ENCODE measurements at places on chromosomes 7 and 10.

- DNase-seq, result no peak
These were observed 21.8 kb downstream of the ELFN1 start for GRCh38 chr7:1691601-1692514.

DNA sequence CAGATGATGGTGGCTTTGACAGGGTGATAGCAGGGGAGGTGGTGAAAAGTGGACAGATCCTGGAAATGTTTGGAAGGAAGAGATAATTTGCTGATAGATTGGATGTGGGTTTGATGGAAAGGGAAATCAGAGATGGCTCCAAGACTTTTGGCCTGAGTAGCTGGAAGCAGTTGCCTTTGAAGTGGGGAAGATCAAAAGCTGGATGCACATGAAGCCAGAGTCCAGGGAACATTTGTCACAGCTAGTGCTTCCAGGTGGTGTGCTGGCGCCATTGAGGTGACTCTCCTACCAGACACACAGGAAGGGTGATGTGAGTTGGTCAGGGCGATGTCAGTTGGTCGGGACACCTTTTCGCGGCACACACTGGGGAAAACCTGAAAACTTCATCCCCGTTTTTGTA is 15.9 kb downstream of the DYNC1I1 start:
- no peak for DNase-seq

- DNase-seq, result no peak
These were observed 227.9 kb downstream of the ZMYND11 start for GRCh38 chr10:363152-363551.

DNA sequence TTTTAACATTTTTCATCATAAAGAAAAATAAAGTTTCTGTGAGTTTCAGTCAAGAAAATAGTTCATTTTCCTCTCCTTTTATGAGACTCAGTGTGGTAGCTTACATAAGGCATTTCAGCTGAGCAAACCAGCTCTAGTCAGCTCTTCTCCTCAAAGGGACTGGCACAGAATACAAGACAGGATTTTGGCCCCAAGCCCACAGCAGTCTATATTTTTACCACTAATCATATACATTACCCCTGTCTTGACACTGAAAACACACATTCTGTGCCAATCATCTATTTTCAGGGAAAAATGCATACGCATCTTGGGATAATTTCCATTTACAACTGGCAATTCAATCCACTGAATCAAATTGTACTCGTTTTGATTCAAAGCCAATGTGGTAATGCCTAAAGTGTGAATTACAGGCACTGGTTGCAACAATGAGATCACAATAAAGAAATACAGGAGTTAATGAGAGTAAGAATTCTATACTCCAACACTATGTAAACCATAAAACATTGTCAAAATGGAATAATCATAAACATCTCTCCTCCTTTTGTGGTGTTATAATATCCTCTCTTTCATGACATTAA is 186.4 kb downstream of the CACNA2D1 start:
- no peak for DNase-seq

GRCh38 chr7:15829691-15830090 is 143.2 kb upstream of the MEOX2 start:
- peak; percentile 74 for DNase-seq

GRCh38 chr7:5278766-5279165 is 4.0 kb upstream of the SLC29A4 start:
- DNase-seq, result no peak

DNA sequence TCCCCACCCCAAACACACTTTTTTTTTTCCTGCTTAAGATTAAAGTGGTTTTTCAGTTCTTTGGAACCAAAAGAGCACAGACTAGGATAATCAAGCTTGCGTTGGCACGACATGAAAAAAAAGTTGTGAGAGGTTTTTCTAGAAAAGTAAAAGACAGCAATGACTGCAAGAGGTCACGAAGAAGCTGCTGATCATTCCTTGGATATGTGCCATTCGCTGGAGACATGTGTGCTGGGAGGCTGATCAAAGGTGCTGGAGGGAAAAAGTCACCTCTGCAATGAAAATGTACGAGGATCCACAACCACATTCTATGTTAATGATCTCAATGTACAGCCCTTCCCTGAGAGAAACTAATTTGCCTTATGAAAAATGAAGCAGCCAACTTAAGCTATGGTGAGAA is 5.4 kb downstream of the AKR1B1 start:
- DNase-seq, result no peak

GRCh38 chr10:31138026-31138553 is 106.4 kb upstream of the ZNF438 start:
- DNase-seq, result no peak

DNA sequence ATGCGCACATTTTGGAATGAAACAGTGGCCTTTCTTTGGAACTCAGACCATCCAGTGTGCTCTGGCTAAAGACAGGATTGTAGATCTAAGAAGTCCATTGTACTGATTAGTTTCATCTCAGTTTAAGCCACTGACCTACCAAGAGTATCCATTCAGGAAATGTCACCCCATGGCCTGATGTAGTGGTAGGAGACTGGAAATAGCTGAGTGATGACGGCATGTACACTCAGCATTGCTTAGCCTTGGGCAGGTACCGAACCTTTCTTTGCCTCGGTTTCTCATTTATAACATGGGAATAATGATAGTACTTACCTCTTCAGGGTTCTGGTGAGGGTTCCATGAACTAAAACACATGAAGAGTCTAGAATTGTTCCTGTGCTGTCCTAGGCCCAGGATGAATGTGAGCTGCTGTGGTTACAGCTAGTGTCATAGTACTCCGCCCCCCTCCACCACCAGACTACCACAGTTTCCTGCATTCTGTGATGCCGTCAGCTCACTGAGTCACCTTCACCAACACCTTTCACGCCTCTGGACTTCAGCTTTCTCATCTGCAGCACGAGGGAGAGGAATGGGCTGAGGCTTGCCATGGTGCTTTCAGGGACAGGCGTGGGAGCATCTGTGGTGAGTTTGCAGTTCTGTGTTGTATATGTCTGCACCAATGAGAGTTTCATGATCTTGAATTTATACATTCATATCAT is 484.0 kb upstream of the GALNT17 start:
- no peak for DNase-seq

GRCh38 chr7:44537442-44537841 is 3.7 kb downstream of the NPC1L1 start:
- no peak for DNase-seq

DNA sequence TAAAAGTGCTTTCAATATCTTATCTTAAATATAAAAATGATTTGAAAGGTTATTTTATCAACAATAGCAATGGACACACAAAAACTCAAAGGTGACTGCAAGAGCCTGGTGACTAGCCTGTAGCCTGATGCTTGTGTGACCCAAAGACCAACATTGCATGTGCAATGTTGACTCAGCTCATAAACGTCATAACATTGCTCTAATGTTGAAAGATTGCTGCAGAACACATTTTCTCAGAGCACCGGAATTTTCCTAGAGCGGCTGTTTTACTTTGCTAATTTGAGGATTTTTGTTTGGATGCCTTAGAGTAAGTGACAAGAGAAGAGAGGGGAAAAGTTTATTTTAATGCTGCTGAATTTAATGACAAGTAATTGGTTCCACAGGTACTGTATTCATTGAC is 107.1 kb downstream of the RAB18 start:
- DNase-seq, result no peak

DNA sequence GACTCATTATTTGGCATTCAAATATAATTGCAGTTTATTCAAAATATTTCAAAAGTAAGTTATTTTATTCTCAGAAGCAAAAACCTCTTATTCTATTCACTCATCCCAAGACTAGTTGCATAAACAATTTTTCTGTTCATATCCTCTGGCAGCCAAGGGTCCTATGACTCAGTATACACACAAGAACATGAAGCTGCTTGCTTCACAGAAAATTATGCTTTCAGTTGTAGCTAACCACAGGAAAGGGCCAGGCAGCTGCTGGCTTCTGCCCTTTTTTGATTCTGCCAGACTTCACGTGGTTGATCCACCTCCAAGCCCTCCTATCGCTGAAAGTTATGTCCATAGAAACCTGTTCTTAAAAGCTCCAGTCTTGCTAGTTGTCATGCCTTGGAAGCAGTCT is 108.8 kb downstream of the ABCA13 start:
- DNase-seq, result no peak

GRCh38 chr7:49520951-49521350 is 252.5 kb upstream of the VWC2 start:
- no peak for DNase-seq

- no peak for DNase-seq
These were observed 32.3 kb upstream of the PRKCQ start for GRCh38 chr10:6612371-6612770.

GRCh38 chr7:19094598-19095352 is 22.7 kb downstream of the TWIST1 start:
- no peak for DNase-seq

GRCh38 chr10:2478656-2479055 is 588.7 kb upstream of the PFKP start:
- no peak for DNase-seq

DNA sequence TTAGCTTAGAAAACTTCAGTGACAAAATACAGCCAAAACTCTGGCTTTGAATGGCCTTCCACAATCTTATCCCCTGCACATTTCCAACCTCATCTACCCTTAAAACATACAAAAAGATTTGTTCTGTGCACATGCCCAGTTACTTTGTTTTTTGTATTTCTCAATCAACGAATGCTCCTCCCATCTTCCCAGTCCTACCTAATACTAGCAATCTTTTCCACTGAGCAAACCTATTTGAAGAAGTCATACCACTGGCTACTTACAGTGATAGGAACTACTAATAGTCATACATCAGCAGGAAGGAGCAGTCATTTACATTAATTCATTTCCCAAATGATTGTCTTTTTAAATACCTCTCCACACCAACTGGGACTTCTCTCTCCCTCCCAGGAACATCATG is 2.5 kb downstream of the USP54 start:
- DNase-seq, result no peak

GRCh38 chr7:100952641-100953040 is 3.3 kb downstream of the MUC3A start:
- no peak for DNase-seq

DNA sequence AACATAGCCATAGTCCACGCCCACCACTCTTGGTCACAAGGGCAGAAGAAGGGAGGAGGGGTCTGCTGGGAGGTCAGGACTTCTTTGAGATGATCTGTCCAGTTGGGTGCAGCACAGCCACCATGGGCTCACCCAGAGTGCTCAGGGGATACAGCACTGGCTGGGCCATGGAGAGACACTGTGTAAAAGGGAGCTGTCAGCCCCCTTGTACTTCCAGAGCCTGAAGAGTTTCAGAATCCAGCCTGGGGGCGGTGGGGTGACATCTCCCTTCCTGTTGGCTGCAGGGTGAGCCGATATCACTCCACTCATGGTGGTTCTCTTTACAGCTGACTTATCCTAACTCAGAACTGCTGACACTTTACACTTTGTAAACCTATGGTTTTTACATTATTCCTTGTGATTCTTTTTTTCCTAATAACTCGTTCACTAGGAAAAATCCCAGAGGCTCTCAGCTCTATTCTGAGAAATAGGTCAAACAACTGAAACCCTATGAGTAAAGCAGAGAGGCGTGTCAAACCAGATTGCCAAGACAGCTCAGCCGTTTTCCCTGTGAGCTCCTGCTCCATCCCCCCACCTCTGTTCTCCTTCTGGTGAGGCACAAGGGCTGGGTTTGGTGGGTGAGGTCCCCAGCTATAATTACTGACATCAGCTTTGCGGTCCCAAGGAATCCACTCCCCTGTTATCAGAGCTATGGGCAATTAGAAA is 3.2 kb upstream of the MRPS24 start:
- DNase-seq, result peak; percentile 90

GRCh38 chr7:27251652-27252590 is 9.3 kb downstream of the EVX1 start:
- no peak for DNase-seq

DNA sequence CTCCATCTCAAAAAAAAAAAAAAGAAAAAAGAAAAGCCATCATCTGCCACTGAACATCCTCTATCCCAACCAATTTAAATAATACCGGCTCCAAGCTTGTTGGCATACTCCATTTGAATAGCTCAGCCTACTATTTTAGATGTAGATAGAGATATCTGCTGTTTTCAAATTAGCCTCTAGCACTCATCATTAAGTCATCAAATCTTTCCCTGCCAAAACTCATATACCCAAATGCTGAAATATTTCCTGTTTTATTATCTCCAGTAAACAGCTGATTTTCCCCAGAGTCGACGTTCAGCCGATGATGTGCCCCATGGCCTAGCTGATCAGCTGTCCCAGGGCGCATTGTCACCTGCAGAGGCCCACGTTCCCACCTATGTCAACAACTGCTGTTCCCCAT is 34.5 kb upstream of the FRMD4A start:
- peak; percentile 59 for DNase-seq

- DNase-seq, result no peak
These were observed 153.5 kb downstream of the DIP2C start for GRCh38 chr10:535952-536351.

GRCh38 chr10:15120523-15120922 is 23.4 kb downstream of the RPP38 start:
- peak; percentile 26 for DNase-seq

DNA sequence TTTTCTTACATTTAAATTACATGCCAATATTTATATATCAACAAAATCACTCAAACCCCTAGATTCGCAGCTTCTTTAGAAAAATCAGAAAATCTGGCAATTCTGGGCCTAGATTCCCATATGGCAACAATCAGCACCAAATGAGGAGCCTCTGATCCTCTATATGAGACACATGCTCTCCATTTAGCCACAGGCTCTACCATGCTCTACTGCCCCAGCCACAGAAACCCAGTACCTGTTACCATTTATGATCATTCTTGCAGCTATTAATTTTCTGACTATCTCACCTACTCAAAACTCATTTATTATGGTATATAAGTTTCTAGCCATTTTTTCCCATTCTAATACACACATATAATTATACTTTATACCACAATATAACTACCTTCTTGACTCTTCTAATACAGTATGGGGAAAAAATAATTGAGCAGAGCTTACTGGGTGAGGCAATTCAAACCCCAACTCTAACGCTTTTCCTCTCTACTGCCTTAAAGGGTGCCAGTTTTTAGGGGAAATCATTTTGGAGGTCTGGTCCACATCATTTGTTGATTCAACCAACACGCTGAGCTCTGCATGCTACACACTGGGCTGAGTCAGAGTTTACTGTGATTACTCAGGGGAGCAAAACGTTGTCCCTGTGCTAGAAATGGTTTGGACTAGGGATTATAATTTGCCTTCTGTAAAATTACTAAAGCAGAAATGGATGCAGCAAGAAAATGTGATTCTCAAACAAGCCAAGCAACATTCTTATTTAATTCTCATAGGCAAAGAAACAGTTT is 11.6 kb downstream of the PDLIM1 start:
- DNase-seq, result peak; percentile 21

DNA sequence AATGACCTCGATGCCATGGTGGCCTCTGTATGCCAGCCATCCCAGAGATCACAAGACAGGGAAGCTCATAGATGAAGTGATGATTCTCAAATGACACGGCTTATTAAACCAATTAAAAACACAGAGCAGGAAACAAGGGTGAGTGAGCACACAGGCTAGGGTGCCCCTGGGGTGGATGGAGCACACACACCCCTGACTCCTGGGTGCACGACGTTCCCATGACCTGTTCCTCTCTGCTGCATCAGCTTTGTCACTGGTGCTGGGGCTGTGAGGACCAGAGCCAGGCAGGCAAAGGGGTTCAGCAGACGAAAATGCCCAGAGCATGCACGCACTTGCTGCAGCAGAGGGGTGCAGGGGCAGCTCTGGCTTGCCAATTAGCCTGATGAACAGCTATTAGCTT is 86.5 kb upstream of the LRRC4 start:
- no peak for DNase-seq
